RCC 7860 (cell line): ENCODE measurements at places on chromosomes 7 and 10.
A peak's percentile ranks its signal among the peaks of the same experiment; 100 is the strongest.

DNA sequence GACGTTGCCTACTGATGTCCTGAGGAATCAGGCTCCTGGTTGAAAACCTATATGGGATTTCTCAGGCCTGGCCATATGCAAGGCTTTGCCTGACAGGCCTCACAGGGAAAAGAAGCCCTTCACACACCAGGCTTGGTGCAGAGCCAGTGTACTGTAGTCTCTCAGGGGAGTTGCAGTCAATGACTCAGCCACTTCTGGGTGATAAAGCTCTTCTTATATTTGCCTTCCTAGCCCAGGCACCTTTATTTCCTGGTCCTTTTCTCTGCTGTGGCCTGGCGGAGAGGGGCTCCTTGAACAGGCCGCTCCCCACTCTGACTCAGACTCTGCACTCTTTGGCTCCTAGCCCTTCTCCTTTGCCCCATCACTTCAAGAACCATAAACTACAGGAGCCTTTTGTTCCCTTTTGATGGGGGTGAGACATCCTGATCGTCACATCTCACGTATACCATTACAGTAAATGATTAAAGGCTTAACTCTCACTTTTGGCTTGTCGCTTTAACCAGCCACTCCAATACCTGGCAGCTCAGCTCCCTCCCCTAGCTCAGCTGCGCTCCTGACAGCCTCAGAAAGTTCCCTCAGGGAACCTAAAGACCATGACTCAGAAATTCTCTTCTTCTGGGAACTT, 33.5 kb downstream of the DPY19L1 start:
- peak; percentile 99 for DNase-seq

GRCh38 chr10:11424456-11425295, 186.8 kb downstream of the USP6NL start:
- DNase-seq, result no peak

DNA sequence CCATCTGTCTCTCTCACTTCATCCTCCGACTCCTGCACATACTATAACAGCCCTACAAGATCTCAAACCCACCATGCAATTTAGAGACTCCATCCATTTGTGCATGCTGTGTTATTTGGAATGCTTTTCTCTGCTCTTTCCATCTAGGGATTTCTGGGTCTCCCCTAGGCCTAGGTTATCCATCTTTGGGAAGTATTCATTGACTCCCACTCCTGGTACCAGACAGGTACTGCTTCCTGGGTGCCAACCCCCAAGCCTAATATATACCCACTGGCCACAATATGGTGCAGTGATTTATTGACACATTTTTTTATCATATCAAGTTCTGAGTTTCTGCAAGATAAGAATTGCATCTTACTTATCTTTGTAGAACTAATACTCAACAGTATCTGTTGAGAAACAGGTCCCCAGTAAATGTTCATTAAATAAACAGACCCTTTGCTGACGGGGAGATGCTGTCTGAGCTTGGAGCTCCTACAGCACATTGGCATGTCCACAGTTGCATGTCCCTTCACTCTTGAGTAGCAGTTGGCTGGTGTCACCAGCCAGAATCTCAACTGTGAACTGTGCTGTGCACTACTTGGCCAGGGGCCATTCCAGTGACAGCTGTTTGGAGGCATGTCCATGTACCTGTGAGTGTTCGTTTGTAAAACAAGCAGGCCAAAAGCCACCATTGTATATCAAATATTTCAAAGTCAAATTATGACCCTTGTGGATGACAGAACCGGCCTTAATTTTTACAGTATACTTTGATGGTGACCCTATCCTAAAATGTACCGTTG, 223.3 kb upstream of the NFE2L3 start:
- no peak for DNase-seq

DNA sequence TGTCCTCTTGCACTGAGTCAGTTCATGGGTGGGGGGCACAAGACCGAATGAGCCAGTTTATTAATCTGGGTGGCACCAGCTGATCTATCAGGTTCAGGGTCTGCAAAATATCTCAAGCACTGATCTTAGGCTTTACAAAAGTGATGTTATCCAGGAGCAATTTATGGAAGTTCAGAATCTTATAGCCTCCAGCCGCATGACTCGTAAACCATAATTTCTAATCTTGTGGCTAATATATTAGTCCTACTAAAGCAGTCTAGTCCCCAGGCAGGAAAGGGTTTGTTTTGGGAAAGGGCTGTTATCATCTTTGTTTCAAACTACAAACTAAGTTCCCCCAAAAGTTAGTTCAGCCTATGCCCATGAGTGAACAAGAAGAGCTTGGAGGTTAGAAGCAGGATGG, 33.9 kb downstream of the AKR1C8 start:
- DNase-seq, result no peak

DNA sequence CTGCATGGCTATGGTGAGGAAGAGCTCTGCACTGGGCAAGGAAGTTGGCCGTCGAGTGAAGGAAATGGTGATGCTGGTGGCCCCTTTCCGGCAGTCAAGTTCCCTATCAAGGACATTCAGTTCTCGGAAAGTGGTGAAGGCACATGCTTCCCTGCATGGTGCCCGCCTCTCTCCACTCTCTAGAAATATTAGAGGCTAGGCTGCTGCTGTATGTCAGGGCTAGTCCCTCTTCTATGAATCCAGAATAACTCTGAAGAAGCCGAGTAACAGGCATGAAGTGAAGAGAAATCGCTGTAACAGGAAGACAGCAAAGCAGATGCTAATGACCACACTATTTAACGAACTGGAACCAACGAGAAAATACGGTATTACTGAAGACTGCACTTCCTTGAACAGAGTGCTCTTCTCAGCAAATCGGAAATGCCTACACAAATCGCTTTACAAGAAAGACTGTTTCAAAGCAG, 5.4 kb downstream of the IDI1 start:
- DNase-seq, result no peak

DNA sequence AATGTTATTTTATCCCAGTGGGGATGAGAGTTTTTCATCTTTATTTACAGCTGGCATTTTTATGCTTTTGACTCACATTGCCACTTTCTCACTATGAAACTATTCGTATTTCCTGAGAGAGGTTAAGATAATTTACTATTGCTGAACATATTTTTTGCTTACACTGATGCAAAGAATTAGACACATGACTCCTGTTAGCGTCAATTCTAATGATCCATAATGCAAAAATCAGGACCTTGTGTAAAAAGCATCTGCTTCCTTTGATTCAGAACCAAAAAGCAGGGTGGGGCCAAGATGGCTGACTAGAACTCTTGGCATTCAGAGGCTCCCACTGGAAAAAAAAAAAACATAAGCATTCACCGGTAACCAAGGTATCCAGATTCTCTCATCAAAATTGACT, 464.8 kb downstream of the SEMA3D start:
- no peak for DNase-seq

DNA sequence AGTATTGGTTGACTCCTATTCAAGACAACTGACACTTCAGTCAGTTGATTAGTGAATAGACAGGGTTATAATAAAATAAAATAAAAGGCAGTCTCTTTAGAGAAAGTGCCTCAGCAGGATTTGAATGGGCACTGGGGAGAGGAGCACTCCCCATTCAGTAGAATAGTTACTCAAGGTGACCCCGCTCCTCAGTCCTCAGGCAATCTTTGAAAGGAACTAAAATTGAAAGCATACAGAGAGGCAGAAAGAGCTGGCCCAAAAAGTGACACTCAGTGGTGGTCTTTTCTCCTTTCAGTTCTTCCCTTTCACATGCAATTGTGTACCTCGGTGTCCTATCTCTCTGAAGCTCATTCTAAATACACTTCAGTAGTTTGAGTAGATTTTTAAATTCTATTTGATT, 47.4 kb upstream of the MACC1 start:
- no peak for DNase-seq

- DNase-seq, result no peak
Measured at GRCh38 chr10:124244256-124244877, 151.0 kb upstream of the CHST15 start.

GRCh38 chr10:70274643-70275042, 9.2 kb downstream of the NPFFR1 start:
- no peak for DNase-seq

GRCh38 chr10:26829810-26830515, 30.8 kb downstream of the ABI1 start:
- DNase-seq, result no peak

GRCh38 chr10:550665-551372, 138.6 kb downstream of the DIP2C start:
- DNase-seq, result no peak

DNA sequence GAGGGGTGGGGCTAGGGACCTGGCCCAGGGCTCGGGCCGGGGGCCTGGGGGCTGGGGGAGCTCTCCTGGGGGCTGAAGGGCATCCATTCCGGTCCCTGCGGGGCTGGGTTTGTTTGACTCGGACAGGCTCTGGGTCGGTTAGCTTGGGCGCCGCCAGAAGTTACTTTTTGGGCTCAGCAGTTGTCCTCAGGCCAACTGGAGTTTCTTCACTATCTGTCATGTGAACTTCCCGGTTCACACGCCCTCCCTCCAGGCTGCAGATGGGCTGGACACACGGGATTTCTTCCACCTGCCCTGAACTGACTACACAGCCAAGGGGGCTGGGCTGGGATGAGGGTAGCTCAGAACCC, 3.8 kb downstream of the SLC4A2 start:
- DNase-seq, result peak; percentile 44

- DNase-seq, result no peak
Measured at GRCh38 chr10:46031648-46032532, 1.5 kb upstream of the NCOA4 start.

- DNase-seq, result no peak
Measured at GRCh38 chr7:37405128-37405527, 43.5 kb downstream of the ELMO1 start.

- DNase-seq, result no peak
Measured at GRCh38 chr7:123210986-123211385, 11.2 kb upstream of the SLC13A1 start.

GRCh38 chr7:74417419-74417971, 36.2 kb upstream of the GTF2IRD1 start:
- peak; percentile 60 for DNase-seq

- no peak for DNase-seq
Measured at GRCh38 chr10:54983255-54983654, 182.2 kb upstream of the PCDH15 start.

GRCh38 chr7:88018501-88018900, 84.5 kb downstream of the ADAM22 start:
- no peak for DNase-seq

DNA sequence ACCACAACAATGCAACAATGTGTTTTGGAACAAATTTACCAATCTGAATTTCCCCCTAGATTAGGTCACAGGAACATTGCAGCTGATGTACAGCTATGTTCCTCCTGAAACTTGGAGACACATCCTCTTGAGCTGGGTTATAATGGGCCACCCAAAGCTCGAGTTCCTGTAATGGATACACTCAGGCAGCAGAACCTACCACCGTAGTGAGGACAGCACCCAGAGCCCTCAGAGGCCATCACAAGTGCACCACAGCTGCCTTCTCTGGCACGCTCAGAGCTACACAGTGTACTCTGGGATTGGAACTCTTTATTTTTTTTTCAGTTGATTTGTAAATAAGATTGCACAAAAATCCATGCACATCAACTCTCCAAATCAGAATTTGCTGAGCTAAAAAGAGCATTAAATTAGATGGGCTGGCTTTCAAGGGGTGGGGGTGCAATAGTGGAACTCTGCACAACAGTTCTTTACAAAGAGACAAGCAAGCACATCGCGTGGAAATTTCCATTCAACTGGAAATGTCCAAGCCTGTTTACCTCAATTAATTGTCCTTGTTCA, 56.7 kb downstream of the EGFR start:
- DNase-seq, result no peak

DNA sequence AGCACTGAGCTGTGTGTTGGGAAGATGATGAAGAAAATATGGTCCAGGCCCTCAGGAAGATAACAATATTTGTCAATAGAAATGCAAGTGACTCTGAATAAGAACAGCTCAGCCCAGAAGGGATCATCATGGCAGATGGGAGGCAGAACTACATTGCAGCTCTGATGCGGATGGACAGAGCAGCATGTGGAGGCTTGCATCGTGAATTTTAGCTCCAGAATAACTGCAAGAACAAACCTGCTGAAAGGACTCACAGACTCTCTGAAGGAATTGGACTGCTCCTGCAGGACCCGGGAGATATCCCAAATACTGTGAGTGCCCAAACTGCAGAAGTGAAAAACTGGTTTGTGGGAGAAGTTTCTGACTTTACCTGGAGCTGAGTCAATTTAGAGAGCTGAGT, 80.6 kb upstream of the LAMB4 start:
- DNase-seq, result no peak

DNA sequence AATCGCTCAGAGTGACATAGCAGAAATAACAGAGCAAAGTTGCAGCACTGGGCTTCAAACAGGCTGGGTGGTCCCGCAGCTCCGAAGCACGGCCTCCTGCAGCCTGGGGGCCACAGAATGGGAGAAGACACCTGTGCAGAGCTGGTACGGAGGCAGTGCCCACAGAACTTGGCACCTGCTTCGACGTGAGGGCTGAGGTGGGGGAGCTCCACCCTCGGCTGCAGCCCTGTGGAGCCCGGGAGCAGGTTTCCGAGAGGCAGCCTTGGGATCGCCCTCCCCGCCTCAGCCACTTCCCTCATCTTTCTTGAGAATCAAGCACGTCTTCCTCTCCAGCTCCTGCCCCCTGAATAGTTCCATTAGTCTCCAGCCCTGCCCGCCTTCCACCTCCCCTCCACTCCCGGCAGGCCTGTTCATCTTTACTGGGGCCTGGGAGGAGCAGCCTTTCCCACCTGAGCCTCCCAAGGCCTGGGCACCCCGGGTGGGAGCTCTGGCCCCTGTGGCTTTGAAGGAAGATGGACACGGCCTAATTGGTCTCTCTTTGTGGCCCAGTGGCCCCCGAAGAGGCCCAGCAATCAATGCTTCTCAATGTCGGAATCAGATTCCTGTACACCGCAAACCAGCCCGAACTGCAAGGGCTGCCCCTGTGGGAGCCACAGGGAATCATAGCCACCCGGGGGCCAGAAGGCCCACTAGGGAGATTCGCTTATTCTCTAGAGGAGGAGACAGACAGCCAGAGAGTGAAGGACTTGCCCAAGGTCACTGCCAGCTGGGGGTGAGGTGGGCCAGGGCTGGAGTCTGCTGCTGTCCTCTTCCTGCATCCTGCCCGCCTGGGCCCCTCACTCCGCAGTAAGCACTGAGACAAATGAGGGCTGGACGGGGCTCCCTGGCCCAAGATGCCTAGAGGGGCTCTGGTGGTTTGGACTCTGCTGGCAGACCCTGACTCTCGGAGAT, 17.0 kb upstream of the PCBD1 start:
- no peak for DNase-seq

GRCh38 chr10:104396581-104396980, 42.9 kb downstream of the CFAP58 start:
- no peak for DNase-seq

- DNase-seq, result no peak
Measured at GRCh38 chr7:6271694-6272440, 557 bp downstream of the CYTH3 start.
